ENCODE measurements at places on chromosomes 1 and 21.

GRCh38 chr1:190511554-190511953, 33.9 kb upstream of the BRINP3 start:
- DNase-seq, result no peak

DNA sequence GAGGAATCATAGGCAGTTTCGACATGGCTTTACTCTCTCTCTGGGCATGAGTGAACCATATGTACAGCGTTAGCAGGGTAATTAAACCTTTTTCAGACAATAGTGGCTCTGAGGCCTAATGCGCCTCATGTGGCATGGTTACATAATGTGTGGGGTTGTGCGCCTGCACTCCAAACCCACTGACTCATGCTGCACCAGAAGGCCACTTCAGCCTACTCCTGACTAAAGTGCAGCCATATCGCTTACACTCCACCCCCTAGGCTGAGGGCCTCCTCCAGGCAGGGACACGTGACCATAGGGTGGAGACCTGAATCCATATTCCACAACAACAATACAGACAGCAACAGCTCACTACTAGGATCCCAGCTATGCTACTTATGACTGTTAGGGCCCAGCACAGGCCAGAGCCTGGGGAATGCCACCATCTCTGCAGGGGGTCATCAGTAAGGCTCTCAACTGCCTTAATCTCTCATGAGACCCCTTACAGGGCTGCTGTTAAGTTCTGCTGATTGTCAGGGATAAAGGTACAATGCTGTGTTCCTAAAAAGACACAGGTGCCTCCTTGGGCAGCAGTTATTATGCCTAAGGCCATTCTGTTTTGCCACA, 13.4 kb upstream of the ODF2L start:
- no peak for DNase-seq

DNA sequence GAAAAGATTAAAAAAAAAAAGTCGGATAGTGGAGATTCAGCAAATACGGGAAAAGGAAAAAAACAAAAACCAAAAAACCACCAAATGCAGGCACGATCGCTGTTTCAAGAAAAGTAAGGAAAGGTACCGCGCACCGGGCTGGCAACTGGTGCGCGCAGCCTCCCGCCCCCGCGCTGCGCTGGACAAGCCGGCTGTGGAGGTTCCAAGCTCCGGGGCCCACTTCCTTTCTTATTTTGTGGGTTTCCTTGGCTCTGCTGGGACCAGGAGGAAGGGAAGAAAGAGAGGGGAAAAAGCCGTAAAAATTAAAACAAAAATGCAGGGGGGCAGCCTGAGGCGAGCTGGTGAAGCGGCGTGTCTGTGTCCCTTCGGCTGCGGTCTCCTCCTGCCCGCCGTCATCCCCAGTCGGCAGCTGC, 233 bp downstream of the ADAMTS5 start:
- DNase-seq, result no peak

- no peak for DNase-seq
These were observed 115.0 kb downstream of the TMEM53 start for GRCh38 chr1:44559330-44559729.

DNA sequence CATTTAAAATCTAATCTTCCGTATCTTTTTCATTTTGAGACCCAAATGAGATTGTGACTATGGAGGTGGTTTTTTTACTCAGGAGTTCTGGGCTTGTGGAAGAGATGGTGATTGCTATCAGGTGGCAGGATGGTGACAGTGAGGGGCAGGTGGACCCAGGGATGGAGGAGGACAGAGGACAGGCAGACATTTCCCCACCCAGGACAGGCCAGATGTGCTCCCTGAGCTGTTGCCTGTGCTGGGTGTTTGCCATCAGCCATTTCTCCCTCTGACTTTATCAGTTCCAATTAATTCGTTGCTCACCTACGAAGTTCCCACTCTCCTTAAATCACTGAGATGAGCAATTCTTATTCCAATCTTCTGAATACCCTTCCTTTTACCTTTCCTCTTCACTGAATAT, 26.5 kb downstream of the C1orf116 start:
- no peak for DNase-seq

DNA sequence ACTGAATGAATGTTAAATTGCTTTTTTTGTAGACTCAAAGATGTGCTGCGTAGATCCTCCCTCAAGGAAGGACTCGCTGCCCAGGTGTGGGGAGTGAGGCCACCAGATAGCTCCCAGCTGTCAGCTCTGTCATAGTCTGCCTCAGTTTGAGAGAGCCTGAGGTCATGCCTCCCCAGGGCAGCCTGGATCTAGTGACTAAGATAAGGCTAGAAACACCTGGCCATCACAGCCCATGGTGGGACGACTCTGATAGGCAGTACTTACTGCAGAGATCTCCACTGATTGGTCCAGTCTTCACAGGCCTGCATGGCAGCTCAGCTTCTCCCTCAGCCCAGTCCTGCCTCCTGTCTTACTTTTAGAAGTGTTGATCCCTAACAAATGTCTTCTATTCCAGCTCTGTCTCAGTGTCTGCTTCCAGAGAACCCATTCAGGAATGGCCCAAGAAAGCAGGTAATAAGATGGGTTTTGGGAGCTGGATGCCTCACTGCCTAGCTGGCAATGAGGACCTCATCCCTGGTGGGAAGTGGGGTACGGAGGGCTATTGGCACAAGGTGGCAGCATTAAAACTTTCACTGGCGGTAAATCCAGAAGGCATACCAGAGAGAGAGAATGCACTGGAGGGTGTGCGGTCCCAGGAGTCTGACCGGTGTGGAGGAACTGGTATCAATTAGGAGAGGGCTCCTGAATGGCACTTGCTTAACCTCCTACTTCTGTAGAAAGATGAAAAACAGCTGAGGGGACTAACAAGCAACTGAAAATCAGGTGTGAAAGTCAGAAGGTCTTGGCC, 55.3 kb upstream of the GPR37L1 start:
- DNase-seq, result no peak
